ENCODE measurements at places on chromosomes 2 and 18.

DNA sequence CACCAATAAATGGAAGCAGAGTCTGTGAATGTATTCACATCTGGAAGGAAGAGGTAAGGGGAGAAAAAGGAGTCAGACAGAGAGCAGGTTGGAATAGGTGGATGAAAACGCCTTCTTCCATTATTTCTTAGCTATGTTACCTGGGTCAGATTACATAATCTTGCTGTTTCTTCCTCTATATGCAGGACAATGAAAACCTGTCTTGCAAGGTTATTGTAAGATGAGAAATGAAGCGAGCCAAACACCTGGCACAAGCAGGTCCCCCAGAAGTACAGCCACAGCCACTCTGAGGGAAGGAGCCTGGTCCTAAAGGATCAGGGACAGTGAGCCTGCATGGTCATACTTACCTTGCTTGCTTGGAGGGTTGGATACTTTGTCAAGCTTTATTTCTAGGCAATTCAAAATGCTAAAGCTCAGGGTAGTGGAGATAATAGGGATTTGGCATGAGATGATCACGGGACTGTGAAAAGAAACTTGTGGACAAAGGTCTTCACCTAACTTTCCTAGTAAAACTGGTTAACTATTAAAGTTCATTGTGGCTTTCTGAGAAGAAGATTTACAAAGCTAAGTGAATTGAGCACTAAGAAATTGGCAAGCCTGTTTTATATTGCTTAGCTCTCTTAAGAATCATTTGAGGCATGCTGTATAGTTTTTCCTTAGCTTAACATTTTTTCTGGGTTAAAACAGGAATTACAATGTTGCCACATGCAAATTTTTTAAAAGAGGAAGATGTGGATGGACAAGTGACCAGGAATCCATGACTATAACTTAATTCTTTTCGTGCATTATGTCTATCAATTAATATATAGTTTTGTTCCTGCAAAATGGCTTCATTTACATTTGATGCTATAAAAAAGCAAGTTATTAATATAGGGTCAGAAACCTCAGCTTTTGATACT lies 15.7 kb upstream of the PLA2R1 start:
- no peak for DNase-seq

DNA sequence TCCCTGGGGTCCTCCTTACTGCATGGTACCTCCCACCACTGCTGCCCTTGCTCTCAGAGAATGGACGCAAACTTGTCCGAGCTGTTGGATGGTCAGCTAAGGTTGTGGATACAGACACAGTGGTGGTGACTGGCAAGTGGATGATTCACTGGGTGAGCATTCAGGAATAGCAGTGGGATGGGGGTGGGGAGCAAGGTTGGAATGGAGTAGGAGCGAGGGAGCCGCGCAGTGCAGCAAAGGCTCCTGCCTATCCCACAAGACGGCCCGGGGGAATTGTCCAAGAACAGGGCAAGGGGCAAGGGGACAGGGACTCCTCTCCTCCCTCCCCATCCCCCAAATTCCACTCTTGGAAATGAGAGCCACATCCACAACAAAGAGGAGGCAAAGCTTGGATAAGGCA lies 102.2 kb downstream of the PIEZO2 start:
- no peak for DNase-seq

GRCh38 chr2:232319803-232320442 lies 58.6 kb upstream of the ALPP start:
- no peak for DNase-seq

GRCh38 chr18:61549889-61550288 lies 216.7 kb downstream of the CDH20 start:
- DNase-seq = no peak

DNA sequence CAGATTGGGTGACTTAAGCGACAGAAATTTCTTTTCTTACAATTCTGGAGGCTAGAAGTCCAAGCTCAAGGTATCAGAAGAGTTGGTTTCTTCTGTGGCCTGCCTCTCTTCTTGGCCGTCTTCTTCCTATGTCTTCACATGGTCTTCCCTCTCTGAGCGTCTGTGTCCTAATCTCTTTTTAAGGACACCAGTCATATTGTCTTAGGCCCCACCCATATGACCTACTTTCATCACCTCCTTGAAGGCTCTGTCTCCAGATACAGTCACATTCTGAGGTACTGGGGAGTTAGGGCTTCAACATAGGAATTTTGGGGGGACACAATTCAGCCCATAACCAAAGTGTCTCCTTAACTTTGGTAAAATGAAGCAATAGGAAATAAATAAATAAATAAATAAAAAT lies 110.9 kb upstream of the EPC2 start:
- DNase-seq = no peak

DNA sequence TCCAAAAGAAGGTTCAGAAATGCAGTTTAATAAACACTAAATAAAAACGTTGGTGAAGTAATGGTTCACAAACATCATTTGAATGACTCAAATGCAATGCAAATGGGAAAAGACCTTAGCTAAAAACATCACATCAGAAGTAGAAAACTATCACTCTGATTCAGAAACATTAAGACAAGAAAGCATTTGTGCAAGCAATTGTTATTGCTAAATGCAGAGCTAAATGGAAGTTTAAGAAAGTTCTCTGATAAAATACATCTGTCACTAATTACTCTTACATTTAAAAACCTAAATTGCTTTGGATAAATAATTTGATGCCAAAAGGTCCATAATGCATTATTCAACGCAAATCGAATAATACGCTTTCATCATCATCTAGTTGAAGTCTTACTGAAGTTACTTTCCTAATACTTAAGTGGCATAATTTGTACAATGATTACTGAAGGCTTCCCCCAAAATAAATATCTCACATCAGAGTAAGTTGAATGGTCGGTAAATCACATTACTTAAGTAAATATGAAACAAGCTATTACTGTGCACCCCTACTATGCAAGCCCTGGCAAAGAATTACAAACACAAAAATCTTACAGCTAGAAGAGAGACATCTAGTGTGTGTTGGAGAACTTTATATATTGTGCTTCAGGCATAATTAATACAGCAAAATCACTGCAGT lies 105.7 kb upstream of the KCTD1 start:
- DNase-seq = no peak

GRCh38 chr2:12183032-12183645 lies 436.7 kb downstream of the LPIN1 start:
- no peak for DNase-seq

DNA sequence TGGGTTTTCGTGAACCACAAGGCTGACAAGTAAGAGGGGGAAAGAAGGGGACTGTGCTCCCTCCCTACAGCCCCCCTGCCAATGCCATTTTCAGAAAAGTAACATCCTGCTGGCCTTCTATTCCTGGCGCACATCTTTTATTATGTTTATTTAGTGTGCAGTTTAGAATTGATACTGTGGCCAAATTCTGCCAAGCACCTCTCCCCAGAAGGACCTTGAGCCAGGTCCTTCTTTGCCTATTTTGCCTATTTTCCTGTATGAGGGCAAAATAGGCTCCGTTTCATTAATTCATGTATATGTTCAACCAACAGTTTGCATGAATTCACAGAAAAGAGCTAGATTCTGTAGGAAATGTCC lies 136.0 kb downstream of the MYO3B start:
- no peak for DNase-seq

DNA sequence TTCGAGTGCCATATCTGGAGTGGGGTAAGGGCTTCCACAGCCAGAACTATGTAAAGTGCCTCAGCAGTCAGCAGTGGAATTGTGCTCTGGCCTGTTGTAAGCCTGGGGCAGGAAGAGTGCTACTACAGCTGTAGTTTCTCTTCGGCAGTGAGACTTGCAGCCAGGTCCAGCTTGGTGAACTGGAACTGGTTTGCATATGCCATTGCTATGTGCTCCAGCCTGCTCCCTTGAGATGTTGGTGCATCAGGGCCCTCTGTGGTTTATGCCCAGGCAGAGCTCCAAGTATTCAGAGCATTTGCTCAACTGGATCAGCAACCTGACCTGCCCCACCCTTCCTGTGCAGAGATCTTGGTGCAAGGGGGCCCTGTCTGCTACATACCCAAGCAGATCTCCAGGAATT lies 47.8 kb downstream of the ZNF804A start:
- DNase-seq = no peak

- no peak for DNase-seq
Measured at GRCh38 chr2:78304678-78305077, 720.8 kb upstream of the REG3G start.

DNA sequence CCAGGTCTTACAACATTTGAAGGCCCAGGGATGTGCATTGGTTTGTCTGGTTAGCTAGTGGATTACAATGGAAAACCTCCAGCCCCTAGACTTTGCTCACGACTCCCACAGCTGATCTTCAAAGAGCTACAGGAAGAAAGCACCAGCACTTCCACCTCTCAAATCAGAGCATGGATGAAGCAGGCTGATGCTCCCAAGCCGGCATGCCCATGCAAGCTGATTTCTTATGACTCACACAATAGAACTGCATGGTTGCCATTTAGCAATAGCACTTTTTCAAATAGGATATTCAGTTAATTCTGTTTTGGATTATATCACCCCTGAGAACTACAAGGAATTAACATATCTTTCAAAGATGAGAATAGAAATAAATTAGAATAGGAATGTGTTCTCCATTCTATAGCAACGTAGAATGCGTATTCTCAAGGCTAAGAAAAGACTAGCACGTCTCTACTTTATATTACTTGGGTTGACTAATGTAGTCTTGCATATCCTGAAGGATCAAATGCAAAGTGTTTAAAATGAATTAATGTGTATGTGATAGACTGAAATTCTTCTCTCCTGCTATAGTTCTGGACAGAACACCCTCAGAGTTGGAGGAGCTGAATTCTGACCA lies 292.4 kb downstream of the TRIB2 start:
- no peak for DNase-seq

GRCh38 chr2:210938228-210938627 lies 381.8 kb downstream of the CPS1 start:
- DNase-seq = no peak

GRCh38 chr18:1708006-1708405 lies 803.3 kb downstream of the ADCYAP1 start:
- no peak for DNase-seq

GRCh38 chr2:188326669-188327301 lies 35.1 kb downstream of the GULP1 start:
- DNase-seq = no peak

GRCh38 chr2:97714950-97715652 lies 1.7 kb downstream of the ZAP70 start:
- no peak for DNase-seq

DNA sequence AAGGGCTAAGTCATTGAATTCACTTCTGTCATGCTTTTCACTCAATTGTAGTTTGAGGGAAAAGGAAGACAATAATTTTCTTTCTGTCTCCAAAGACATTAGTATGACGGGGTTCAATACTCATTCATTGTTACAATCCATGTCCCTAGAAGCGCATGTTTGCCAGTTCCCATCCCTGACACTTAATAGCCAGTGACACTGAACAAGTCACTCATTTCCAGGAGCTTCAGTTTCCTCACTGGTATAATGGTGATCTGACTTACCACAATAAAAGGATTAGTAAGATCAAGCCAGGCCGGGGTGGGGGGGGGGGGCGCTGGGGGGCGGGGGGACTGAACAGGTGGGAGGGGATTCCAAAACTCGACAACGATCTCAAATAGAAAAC lies 144.8 kb upstream of the MAP3K20 start:
- no peak for DNase-seq

GRCh38 chr2:45047301-45047700 lies 38.0 kb upstream of the SIX2 start:
- no peak for DNase-seq

- DNase-seq = peak; percentile 17
Measured at GRCh38 chr18:80034852-80035406, 695 bp downstream of the RBFA start.

- no peak for DNase-seq
Measured at GRCh38 chr18:44725300-44726058, 44.8 kb downstream of the SETBP1 start.

DNA sequence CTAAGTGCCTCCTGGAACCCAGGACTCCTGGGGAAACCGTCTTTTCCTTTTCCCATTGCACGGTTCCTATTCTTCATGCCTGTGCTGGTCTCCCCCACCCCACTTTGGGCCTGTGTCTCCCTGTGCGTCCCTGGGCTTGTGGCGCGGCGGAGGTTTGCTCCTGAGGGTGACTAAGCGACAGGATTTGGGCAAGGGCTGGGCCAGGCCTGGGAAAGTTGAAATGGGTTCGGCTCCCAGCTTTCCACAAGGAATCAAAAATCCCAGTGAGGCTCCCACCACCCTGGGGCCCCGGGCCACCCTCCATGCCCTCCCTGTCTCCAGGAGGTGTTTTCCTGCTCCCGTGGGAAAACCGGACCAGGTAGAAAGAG lies 197.6 kb downstream of the NDUFA10 start:
- DNase-seq = no peak

DNA sequence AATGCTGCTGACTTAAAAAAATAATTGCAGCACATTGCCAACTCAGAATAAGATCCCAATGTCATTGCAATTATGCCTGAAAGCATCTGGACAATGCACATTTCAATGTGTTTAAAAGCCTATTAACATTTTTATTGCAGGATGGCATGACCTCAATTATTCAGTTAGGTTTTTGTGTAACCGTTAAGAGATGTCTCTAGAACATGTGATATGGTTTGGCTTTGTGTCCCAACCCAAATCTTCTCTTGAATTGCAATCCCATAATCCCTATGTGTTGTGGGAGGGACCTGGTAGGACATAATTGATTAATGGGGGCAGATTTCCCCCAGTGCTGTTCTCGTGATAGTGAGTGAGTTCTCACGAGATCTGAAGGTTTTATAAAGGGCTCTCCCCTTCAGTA lies 43.2 kb upstream of the ZC3H15 start:
- DNase-seq = no peak

- peak; percentile 30 for DNase-seq
Measured at GRCh38 chr2:64105670-64106461, 38.4 kb downstream of the PELI1 start.

- no peak for DNase-seq
Measured at GRCh38 chr18:76771192-76771799, 51.1 kb upstream of the ZNF236 start.

GRCh38 chr2:179104736-179105135 lies 54.8 kb upstream of the CCDC141 start:
- no peak for DNase-seq

GRCh38 chr2:19933351-19933981 lies 31.7 kb upstream of the TTC32 start:
- DNase-seq = peak; percentile 25

DNA sequence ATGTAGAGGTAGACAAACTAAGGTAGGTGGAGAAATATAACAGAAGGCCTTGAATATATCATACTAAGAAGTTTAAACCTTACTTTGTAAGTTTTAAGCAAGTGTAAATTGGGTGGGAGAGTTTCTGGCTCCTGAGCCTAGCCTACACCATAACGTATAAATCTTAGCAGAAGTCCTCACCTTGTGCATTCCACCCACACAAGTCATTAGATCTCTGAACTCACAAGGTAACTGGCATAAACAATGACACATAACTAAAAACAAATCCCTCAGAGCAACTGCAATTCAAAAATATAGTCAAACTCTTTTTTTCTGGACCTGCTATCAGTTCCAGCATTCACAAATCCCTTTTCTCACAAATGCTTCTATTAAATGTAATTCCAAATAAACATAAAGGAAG lies 9.4 kb downstream of the REV1 start:
- DNase-seq = no peak

DNA sequence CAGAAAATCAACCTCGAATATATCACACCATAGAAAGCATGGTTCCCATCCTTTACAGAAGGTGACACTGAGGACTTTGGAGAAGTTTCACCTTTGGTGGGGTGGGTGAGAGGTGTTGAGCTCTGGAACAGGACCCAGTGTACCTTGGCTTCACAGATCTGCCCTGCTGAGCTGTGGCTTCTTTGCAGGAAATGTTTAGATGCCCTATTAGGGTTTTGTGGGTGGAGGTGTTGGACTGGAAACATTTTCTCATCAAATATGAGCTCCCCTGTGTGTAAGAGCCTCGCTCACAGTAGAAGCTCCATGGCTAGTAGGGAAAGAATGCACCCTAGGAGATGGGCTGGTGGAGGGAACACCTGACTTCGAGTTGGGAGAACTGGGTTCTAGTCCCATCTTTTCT lies 55.6 kb downstream of the RPL37A start:
- DNase-seq = no peak
